ENCODE measurements at places on chromosomes 1 and 21. TPM values are rescaled to one million over a fixed set of nuclear protein-coding genes. Genes with fewer than 3 reads are reported as not detected.

Gene CR1L
- total RNA-seq: not detected

Gene HSPA13
- total RNA-seq: 26.5 TPM

Gene LMOD1
- total RNA-seq: 2.4 TPM

Gene EPHA10
- 0.17 TPM for total RNA-seq

Gene CLCA4
- not detected for total RNA-seq

Gene GPR37L1
- not detected for total RNA-seq

Gene LINGO4
- not detected for total RNA-seq

Data from G401 (cell line).